ENCODE measurements at places on chromosomes 13 and 19.
A peak's percentile ranks its signal among the peaks of the same experiment; 100 is the strongest.

DNA sequence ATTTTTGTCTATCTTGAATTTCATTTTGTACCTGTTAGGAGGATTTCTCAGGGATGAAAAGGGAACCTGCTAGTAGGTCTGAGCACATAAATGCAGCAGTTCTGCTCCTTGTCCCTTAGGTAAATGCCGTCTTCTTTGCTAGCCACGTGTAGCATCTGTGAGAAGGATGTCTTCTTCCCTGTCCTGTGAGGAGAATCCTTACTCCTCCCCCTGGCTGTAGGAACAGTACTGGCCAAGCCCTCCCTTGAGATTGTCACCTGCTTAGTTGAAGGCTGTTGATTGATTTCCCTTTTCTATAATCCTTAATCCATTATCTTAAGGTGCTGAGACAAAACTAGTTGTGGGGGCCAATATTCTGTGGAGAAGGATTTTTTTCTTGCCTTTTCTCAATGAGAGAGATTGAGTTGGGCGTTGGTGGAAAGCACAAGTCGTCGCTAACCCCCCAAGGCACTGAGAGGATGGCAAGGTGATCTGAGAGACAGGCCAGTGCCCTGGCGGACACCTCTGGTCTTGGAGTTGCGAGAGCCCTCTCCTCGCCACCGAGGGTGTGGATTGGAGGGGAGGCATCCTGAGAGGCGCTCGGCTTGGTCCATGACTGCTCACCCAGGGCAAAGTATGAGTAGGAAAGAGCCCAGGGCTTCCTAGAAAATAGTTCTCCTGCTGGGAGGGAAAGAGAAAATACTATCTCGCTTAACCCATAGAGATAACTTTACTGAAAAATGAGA is 216.7 kb downstream of the ATP8A2 start:
- DNase-seq, result no peak

DNA sequence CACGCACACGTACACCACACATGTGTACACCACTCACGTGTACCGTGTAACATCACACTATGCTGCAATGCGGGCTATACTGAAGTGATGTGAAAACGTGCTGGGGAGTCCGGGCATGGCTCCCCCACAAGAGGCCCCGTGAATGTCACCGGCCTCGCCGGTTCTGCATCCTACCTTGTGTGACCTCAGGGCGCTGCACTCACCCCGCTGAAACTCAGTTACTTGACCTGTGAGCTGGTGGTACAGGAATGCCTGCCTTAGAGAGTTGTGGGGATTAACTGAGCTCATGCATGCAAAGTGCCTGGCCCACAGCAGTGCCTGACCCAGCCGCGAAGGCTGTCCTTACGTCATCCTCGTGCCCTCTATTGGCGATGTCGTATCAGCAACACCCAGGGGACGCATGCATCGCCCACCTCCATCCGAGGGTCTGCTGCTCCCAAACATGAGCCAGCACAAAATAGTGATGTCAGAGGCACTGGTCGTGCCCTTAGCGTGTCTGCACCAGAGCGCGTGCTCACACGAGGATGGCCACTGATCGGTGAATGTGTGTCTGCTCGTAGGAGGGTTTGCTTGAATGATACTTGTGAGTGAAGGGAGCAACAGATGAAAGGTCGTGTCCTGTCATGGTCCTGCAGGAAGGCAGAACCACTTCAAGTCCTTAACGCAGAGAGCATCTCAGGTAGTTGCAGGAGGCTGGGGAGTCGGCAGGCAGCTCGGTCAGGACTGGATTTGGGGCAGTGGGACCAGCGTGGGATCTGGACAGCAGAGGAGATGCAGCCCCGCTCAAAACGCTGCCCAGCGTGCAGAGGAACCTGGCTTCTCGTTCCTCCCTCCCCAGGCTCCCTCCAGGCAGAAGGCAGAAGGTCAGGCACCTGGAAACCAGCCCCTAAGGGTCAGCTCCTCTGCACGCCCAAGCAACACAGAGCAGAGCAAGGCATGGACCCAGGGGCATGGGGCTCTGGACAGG is 126.2 kb upstream of the SPACA7 start:
- DNase-seq, result no peak

DNA sequence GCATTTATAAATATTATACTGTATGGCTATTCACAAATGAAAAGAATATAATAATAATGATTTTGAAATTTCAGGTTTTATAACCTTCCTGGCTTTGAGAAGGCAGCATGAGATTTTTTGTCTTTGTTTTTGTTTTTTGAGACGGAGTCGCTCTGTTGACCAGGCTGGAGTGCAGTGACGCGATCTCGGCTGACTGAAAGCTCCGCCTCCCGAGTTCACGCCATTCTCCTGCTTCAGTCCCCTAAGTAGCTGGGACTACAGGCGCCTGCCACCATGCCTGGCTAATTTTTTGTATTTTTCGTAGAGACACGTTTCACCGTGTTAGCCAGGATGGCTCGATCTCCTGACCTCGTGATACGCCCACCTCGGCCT is 64.1 kb downstream of the ZNF429 start:
- peak; percentile 38 for DNase-seq

GRCh38 chr13:36882829-36883390 is 37.1 kb downstream of the SMAD9 start:
- DNase-seq, result no peak

GRCh38 chr13:49353908-49354307 is 90.0 kb downstream of the CAB39L start:
- DNase-seq, result no peak

GRCh38 chr13:89375839-89376238 is 1704.7 kb downstream of the SLITRK5 start:
- no peak for DNase-seq

- no peak for DNase-seq
These were observed 26.0 kb downstream of the WDR88 start for GRCh38 chr19:33157906-33158305.

GRCh38 chr19:11737964-11738745 is 591 bp downstream of the ZNF823 start:
- DNase-seq, result peak; percentile 40

GRCh38 chr19:15021286-15022007 is 27.8 kb upstream of the CASP14 start:
- no peak for DNase-seq

DNA sequence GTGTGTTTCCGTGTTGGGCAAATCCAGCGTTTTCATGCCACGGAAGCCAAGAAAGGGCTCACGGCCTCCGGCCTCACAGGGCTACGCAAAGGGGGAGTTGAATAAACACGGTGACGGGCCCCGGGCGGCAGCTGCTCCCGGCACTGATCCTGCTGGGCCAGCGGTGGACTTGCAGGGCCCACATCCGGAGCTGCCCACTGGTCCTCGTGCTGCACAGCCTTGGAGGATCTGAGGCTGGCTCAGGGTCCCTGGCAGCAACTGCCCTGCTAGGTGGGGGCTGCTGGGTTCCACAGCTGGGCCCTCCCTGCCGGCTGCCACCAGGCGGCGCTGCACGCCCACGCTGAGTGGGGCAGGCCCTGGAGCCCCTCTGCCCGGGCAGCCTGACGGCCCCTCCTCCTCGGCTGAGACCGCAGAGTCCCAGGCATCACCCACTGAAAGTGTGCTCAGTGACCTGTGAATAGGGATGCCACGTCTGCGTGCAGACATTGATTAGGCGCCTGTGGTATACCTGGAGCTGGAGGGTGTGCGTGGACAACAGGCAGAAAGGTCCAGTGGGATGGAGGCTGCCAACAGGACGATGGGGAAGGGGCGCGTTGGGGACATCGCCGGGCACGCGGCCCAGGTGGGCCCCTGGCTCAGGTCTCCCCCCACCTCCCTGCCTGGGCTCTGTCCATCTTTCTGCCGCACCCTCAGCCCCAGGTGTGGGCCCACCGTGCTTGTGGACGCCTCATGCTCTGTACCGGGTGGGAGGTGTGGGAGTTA is 5.3 kb upstream of the HCN2 start:
- DNase-seq, result peak; percentile 79

DNA sequence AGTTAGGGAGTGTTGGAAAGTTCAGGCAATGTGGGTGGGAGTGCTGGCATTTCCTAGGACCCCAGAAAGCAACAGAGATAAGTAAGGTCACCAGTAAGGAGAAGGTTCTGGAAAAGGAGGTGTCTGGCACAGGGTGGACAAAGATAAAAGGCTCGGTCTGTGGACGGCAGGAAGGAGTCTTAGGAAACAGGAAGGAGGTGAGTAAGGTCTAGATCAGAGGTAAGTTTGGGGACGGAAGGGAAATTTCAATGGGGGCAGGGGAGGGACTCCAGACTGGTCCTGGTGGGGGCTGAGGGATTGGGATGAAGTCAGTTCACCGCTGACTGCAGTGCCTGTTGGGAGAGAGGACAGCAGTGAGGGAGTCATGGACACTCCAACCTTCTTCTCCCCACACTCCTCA is 7.8 kb upstream of the OPA3 start:
- no peak for DNase-seq

DNA sequence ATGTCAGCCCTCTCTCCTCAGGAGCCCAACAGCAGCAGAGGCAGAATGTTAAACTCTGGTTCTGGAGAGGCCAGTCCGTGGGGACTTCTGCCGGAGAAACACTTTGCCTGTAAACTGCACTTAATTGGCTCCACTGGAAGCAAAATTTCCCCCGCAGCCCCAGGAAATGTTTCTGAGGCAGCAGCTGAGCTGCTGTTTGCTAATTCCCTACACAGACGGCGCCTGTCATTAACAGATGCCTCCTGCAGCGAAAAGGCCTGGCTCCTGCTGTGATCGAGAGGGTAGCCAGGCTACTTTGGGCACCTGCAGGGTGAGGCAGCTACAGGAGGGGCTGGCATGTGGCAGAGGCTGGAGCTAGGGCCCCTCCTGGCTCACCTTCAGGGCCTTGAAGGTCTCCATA is 5.2 kb upstream of the TM6SF2 start:
- DNase-seq, result no peak

- no peak for DNase-seq
These were observed at the start of gene SIGLEC10 for GRCh38 chr19:51417107-51417809. TSS of gene SIGLEC10 (minus strand) at chr19:51417642. CDS start at chr19:51417581, 61 bp downstream.

DNA sequence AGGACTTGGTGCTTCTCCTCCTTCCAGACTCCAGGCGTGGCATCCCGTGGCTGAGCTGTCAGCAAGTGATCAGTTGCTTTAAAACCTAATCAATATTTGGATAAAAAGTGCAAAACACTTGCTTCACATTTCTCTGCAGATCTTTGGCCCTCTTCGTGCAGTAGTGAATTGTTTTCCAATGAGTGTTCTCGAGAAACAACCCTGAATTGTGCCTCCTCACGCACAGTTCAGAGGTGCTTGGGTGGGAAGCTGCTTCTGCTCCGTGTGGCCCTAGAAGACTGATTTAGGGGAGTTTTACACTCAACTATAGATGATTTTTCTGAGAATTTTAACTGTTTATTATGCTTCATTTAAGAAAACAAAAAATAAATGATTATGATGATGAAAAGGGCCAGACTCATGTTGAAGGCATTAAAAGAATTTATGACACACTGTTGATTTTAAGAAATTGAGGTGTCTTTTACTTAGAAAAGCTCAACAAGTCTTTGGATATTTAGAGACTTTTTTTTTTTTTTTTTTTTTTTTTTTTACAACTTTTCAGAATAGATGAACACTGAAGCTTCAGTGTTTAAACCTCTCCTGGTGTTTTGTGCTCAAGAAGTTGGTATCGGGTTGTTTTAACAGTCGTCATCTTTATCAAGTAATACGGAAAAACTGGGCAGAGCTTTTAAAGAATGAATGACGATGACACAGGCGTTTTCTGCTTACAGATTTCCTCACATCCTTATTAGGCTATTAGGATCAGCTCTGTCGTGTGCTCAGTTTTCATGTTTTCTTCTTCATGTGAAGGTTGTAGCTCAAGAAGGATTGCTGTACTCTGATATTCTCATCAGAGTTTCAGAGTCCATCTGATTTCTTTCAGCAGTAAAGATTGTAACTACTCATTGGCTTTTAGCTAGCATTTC is 39.5 kb upstream of the TEX29 start:
- DNase-seq, result no peak

DNA sequence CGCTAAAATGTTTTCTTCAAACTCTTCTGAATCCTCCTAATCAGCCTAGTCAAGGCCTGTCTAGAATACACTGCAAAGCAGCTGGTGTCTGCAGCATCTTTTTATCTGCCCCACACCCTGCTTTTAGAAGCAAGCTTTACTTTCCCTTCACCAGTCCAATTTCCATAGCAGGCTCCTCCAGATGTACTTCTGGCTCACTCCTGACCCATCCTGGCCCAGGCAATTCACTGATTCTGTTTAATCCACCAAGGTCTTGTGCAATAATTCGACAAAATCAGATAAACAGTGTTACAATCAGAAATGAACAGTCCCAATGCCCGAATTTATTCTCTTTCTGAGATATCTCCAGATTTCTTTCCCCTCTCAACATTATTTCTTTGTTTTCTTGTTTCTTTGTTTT is 415.2 kb upstream of the SGCG start:
- no peak for DNase-seq

DNA sequence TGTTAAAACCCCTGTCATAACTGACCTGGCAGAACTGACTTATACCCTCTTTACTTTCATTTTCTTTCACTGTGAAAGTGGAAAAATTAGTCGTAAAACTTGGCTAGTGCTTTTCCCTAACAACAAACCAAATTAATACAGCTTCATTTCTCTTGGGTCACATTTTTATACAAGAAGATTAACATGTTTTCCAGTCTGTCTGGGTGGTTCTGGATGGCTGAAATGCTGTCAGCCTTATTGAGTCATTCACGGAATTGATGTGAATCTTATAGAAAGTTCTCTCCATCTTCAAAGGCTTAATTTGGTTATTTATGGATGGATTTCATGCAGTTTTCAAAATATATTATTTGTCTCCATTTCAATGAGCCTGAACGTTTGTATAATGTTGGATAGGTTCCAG is 440.0 kb downstream of the KCTD12 start:
- DNase-seq, result no peak

DNA sequence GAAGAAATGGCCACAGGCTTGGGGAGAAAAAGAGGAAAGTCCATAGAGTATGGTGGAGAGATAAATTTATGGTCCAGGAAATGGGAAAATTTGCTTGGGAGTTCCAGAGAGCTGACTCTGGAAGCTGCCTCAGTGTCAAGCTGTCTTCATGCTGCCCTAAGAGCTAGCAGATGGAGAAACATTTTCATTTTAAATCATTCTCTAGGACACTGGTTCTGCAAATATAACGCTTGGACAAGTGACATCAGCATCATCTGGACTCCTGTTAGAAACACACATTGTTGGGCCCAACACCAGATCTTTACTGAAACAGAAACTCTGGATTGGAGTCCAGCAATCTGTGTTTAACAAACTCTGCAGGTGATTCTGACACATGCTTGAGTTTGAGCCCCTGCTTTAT is 592.0 kb upstream of the KLF12 start:
- no peak for DNase-seq

GRCh38 chr19:34639491-34640085 is 37.4 kb downstream of the SCGB2B2 start:
- DNase-seq, result no peak

DNA sequence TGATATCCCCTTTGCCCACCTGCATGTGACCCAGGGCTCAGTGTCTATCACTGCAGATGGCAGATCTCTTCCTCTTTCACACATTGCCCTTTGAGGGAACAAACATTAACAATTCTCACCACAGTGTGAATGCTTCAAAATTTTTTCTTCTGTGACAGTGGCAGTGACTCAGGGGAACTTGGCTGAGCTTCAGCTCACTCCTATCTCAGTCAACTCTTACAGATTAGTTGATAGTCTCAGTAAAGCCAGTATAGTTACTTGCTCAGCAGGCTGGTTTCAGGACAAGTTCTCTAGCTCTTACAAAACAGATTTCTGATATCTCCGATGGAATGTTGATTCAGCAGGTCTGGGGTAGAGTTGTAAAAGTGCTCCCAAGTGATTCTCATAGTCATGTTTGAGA is 166.9 kb downstream of the DLEU7 start:
- DNase-seq, result no peak
